ENCODE measurements at places on chromosomes 6 and 20. TPM values are rescaled to one million over a fixed set of nuclear protein-coding genes. Genes with fewer than 3 reads are reported as not detected.

- H3K36me3 ChIP-seq = peaks cover 12% of the 10 kb centered on the region
- H3K27me3 ChIP-seq = no peaks in the 10 kb centered on the region
- DNase-seq = no peak
These were observed 40.4 kb downstream of the TRAM2 start for GRCh38 chr6:52536424-52536916.

GRCh38 chr20:20712004-20712473, 405 bp downstream of the RALGAPA2 start:
- H3K4me3 ChIP-seq = peak overlapping the region; percentile 87
- peaks cover 6% of the 10 kb centered on the region for H3K36me3 ChIP-seq
- DNase-seq = no peak

DNA sequence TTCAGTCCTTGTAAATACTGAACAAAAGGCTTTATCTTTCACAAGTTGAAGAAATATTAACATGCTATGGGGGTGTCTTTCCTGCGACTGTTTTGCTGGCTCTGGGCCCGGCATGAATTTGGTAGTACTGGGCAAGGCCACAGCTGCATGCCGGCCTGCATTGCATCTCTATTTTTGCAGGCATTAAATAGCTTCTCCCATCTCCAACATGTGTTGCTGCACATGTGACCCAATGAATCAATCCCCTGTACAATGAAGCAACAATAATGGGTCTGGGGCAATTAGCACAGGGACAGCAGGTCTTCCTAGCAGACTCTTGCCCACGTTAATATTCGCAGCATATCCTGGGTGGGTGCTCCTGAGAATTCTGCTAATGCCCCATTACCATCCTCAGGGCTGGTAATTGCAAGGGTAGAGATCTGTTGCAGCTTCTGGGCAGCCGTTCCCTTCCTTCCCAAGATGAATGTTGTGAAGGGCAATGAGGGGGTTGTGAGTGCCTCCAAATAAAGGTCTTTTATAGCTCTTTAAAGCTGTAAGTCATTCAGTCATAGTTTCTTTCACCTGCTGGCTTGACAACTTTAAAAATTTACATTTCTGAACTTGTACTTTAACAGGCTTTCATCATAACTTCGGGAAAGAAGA, 24.3 kb upstream of the CDYL start:
- H3K4me3 ChIP-seq = no peak overlapping the region
- no peaks in the 10 kb centered on the region for H3K36me3 ChIP-seq
- no peak overlapping the region for H3K27ac ChIP-seq
- no peaks in the 10 kb centered on the region for H3K4me1 ChIP-seq

The RIPK1 gene
- total RNA-seq = 16.8 TPM
